Activated naive CD4-positive, alpha-beta T cell treated with anti-CD3 and anti-CD28 coated beads, Interleukin-2, amount 10 ng/mL, durations not matched to agents 7 days and 5 days (primary cell): ENCODE measurements at places on chromosomes 16 and 17.
A peak's percentile ranks its signal among the peaks of the same experiment; 100 is the strongest.

DNA sequence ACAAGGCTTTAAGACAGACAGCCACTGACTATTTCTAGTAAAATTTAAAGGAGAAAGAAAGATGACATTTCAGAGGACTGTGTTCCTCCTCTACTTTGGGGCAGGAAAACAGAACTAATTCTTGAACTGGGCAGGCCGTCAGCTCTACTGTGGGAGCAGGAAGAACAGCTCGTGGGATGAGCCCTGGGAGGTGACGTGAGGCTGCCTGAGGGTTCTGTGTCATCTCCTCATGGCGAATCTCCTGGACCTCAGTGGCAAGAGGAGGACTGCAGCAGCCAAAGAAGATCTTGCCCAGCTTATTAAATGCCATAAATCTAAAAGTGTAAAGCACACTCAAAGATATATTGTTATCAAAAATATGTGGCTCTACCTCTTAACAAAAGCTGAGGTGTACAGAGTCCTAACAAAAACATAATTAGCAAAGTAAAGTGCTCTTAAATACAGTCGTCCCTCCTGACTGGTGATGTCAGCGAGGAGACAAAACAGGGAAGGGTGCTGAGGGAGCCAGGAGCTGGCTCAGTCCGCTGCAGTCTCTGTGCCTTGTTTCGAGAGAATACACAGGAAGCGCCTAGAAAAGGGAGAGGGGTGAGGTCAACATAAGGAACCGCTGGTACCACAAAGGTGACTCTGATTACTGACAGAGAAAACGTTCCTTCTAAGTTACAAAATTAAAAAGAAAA, 58.0 kb downstream of the CREBBP start:
- no peak for DNase-seq

- DNase-seq = no peak
These were observed 787 bp upstream of the CCL3L1 start for GRCh38 chr17:36197387-36197703.

DNA sequence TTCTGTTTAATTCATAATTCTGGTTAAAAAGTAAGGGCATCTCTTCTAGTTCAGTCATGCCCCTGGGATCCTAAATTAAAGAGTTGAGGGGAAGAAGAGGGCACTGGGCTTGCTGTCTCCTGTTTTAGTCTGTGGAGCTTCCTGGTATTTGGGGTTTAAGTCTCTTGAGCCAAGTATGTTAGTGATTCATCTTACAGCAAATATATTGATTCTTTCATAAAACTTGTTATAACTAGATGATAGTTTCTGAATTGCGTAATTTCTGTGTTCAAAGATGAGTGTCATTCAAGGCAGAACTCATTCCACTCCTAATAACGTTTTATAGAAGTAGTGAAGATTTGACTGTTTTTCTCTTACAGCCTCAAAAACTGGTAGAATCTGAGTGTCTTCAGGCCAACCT, 1.7 kb downstream of the TXNDC17 start:
- no peak for DNase-seq

- DNase-seq = no peak
These were observed 141.6 kb downstream of the PRKCA start for GRCh38 chr17:66444031-66444430.

GRCh38 chr16:11016993-11017392, 72.6 kb downstream of the CLEC16A start:
- no peak for DNase-seq

GRCh38 chr16:21277927-21278706, at the start of gene CRYM:
TSS of gene CRYM (minus strand) at chr16:21278290. CDS start at chr16:21278251, 39 bp downstream.
- DNase-seq = peak; percentile 66

GRCh38 chr17:3005696-3006095, 57.7 kb downstream of the OR1D5 start:
- DNase-seq = no peak

DNA sequence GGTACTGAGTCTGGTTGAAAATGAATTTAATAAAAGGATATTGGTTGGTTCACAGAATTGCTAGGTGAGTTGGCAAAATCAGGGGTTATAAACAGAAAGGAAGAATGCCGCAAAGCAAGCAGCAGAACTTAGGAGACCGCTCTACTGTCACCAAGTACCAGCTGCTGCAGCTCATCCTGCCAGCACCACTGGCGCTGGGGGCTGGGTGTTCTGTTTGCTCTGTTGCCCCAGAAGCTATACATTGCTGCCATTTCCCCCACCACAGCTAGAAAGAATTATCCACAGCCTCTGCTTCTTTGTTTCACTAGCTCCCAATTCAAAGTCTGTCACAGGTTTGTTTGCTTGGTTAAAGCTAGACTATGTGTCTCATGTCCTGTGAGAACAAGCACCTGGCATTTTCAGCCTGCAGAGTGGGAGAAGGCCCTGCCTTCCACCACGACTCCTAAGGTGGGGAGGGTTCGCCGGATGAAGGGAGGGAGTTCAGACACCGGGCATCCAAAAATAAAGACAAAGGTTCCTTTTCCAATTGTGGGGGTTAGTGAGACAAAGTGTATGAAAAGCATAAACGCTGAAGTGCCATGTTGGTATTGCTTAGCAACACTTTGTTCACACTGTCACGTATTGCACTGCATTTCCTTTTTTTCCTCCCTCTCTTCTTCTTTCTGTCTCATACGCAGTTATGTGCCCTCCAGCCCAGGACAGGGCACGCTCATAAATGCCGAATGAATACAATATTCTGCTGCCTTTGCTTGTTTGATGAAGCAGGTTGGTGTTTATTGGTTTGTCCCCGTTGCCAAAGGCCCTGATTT, 9.6 kb upstream of the CPD start:
- no peak for DNase-seq

DNA sequence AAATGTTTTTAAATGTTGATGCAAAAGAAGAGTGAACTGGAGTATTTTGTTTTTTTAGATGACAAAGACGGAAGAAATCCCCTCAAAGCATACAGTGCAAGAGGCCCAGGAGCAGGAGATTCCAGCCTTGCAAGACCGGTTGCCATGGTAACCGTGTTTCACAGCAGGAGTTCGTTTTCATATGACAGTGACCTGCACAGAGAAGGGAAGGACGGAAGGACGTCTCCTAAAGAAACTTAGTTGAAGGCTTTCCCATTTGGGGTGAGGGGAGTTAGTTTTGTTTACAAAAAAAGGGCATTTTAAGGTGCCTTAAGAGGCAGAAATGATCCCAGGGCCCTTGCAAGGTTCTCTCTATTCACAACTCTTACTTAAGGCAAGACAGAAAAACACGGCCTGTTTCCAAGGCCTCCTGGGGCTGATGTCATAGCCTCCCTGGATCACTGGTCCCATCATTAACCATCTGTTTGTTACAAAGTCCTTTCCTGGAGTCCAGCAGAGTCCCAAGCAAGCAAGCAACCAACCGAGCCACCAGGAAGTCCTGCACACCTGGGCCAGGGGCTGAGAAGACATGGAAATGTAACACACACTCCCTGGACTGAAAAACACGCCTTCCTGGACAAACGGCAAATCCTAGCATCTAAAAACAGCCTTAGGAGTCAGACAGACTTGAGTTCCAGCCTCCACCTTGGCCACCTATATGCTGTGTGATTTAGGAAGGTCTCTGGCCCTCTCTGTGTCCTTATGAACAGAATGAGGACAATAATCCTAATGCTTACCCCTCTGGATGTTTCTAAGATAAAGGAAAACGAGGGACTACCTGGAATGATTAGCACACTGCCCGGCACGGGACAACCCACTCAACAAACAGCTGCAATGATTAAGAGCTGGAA, 30.3 kb upstream of the RPH3AL start:
- no peak for DNase-seq

DNA sequence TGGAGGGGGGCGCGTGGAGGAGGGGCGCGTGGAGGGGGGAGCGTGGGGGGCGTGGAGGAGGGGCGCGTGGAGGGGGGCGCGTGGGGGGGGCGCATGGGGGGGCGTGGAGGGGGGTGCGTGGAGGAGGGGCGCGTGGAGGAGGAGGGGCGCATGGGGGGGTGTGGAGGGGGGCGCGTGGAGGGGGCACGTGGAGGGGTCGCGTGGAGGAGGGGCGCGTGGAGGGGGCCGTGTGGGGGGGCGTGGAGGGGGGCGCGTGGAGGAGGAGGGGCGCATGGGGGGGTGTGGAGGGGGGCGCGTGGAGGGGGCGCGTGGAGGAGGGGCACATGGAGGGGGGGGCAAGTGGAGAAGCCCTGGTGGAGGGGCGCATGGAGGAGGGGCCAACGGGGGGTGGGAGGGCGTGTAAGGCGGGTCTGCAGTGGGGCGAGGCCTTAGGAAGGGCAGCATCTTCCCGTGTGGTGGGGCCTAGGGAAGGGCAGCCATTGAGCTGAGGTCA, 7.3 kb downstream of the MSLN start:
- DNase-seq = no peak

GRCh38 chr17:64176556-64176955, 46.6 kb upstream of the ERN1 start:
- no peak for DNase-seq

- no peak for DNase-seq
These were observed 519.3 kb downstream of the HAPSTR1 start for GRCh38 chr16:9610727-9611126.

- no peak for DNase-seq
These were observed 219.7 kb downstream of the TMEM114 start for GRCh38 chr16:8370374-8371270.

- no peak for DNase-seq
These were observed 5.0 kb downstream of the KCNH6 start for GRCh38 chr17:63528183-63528582.

GRCh38 chr17:10069301-10069700, 129.1 kb downstream of the GAS7 start:
- DNase-seq = no peak

- DNase-seq = no peak
These were observed 1.9 kb upstream of the GAA start for GRCh38 chr17:80099291-80100034.
